ENCODE measurements at places on chromosomes 3 and 15.

DNA sequence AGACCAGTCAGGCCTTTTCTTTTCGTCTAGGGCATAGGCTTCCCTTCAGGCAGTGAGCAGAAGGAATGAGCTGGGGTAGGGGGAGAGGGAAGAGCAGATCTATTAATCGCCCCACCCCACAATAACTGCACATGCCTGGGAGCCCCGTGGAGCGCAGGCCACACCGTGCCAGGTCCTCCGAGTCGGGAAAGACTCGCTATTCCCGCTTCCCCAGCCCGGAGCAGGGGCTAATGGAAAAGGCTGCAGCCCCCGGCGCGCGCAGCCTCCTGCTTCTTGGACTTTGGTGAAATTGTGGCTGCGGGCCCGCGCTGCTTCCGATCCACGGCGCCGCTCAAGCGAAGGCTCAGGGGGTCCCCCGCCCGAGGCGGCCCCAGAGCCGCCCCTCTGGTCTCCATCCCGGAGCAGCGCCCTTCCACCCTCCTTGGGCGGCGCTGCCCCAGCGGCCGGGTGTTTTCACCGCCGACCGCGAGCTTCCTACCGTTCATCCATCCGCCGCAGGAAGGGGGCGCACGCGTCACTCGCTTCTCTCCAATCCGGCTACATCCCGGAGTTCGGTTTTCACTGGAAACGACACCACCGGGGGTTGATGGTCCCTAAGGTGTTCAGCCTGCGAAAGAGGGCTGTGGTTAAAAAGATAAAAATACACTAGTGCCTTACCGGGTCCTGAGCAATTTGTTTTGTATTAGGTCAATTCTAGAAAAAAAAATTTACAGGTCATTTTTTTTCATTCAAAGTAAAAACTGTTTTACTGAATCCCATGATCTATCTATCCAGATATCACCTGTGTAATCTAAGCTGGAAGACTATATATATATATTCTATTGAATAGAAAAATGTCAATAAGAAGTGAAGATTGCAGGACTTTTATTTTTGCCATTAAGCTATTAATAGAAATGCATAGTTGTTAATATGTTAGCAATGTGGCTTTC, 4.4 kb upstream of the SYNM start:
- DNase-seq, result no peak

- no peak for DNase-seq
Measured at GRCh38 chr3:32821686-32822296, 4.0 kb downstream of the TRIM71 start.

- DNase-seq, result no peak
Measured at GRCh38 chr3:44721231-44722102, 8.0 kb upstream of the ZNF501 start.

GRCh38 chr3:172708921-172709773, 1.7 kb downstream of the NCEH1 start:
- no peak for DNase-seq

- DNase-seq, result no peak
Measured at GRCh38 chr3:97896547-97896946, 74.7 kb downstream of the CRYBG3 start.

- no peak for DNase-seq
Measured at GRCh38 chr3:100779480-100779879, 70.2 kb downstream of the TFG start.

GRCh38 chr3:128100161-128100560, 23.5 kb downstream of the RUVBL1 start:
- no peak for DNase-seq

DNA sequence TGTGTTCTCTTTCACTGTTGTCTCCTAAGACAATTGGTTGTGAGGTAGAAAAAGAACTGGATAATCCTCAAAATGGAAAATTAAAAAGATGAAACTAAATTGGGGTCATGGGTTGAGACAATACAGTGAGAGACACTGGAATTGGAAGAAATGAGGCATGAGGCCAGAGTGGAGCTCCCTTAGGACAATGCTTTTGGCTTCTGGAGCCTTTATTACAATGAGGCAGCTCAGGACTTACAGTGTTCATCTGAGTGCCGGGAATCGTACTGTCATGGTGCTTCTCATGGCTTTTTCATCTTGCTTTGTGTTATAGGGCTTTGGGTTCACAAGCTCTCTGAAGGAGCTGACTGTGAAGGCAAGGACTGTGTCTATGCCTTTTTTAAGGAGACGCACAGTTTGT, 293.5 kb downstream of the SOX2 start:
- DNase-seq, result no peak
